ENCODE measurements at places on chromosomes 12 and 14.

DNA sequence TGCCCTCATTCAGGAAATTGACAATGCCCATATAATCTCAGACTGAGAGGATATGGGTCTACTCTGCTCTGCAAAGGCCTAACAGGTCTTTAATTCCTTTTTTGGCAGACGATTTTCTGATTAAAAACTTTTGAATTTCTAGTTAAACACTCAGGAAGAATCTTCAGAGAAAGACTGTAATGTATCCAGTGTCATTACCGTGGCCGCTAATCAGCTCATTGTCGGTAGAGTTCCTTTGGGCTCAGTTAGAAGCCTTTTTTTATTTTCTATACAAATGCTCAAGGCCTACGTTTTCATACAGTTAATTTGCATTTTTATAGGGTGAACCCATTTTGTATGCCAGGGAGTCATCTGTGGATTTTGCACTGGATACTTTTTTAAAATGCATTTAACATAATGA lies 549.9 kb downstream of the RPS29 start:
- DNase-seq: no peak

GRCh38 chr12:68482660-68483059 lies 128.0 kb upstream of the RAP1B start:
- DNase-seq: no peak

DNA sequence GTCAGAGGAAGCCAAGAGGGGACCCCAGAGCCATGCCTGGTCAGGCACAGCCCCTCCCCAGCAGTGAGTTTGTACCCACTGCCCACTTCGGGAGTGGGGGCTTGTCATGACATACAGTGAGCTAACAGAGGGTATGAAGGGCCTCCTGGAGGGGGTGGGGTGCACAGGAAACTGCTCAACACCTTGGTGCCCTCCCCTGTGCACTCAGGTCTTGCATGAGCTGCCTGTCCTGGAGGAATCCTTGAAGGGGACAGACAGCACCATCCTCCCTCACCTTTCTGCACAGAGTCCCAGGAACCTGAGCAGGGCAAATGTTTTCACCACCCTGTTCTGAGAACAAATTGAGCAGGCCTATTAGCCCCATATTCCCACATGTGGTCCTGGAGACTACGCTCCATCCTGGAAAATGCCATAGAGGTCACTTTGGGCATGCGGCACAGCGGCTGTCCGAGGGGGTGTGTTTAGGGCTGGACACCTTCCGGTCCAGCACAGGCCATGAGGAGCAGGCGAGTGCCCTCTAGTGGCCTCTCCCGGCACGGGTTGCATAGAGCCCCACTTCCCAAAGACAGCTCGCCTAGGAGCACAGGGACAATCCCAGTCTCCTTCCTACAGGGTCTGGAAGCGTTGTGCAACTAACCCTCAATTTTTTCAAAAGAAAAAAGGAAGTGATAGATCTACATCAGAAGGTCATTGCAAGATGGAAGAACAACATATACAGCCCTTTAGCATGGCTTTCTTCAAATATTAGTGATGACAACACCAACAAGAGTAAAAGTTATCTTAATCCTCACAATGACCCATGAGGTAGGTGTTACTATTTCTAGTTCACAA lies 31.9 kb upstream of the ZFP36L1 start:
- no peak for DNase-seq

DNA sequence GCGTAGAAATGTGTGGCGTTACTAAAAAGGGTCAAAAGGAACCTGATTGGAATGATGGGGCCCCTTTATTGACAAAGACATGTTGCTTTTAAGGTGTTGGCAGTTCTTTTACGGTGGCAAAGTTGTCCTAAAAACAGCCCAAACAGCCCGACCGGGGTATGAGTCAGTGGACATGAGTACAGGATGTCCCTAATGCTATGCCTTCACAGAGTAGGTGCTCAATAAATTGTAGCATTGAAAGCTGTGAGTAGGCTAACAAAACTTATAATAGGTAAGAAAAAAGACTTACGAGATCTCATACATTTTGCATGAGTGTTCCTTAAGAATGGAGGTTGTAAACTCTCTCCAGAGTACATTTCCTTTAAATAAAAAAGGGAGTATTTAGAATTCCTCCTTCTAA lies 2.6 kb downstream of the ELK3 start:
- DNase-seq: no peak

DNA sequence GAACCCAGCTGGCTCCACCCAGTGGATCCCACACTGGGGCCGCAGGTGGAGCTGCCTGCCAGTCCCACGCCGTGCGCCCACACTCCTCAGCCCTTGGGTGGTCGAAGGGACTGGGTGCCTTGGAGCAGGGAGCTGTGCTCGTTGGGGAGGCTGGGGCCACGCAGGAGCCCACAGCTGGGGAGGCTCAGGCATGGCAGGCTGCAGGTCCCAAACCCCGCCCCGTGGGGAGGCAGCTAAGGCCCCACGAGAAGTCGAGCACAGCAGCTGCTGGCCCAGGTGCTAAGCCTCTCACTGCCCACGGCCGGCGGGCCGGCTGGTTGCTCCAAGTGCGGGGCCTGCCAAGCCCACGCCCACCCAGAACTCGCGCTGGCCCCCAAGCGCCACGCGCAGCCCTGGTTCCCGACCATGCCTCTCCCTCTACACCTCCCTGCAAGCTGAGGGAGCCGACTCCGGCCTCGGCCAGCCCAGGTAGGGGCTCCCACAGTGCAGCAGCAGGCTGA lies 56.2 kb downstream of the ANO2 start:
- no peak for DNase-seq

- no peak for DNase-seq
Observed at GRCh38 chr12:1843641-1844005, 23.3 kb downstream of the LRTM2 start.

DNA sequence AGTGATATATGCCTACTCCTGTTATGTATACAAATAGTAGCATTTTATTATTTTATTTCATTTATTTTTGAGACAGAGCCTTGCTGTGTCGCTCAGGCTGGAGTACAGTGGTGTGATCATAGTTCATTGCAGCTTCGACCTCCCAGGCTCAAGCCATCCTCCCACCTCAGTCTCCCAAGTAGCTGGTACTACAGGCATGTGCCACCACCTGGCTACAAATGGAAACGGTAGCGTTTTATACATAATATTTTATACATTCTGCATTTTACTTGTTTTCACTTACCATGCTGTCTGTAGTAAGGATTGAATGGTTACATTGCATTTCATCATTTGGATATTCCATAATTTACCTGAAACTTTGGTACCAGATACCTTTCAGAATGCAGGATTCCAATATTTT lies 14.1 kb downstream of the C1R start:
- no peak for DNase-seq

DNA sequence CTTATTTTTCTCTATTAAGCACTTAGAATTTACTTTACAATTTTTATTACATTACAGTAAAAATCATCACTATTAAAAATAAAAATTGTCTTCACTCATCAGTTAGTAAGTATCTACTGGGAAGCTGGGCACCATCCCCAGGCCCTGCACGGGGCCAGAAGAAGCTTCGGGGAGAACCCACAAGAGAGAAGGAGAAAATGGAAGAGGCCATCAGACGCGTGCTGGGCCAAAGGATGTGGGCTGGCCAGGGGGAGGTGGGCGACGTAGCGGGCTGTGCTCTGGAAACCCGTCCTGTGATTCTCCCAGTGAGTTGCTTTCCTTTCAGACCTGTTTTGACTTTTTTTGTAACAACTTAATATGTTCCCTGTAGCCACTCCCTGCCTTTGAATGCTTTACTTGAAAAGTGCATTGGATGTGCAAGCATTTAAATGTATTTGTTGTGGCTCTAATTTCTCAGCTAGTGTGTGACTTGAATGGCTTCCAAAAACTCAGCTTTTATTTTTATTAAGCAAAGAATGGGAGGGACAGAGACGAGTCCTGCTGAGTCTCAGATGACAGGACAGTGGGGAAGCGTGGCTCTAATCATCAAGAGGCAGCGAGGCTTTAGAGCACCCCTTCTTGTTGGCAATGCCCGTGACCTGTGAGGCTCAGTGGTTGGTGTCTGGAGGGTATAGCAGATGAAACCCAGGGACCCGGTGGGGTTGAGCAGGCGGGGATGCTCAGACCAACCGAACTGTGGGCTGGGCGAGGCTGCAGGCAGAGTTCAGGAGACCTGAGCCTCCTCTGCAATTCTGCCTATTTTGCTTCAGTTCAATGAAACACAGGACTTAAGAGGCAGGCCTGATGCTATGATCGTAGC lies 38.8 kb downstream of the SYNE3 start:
- DNase-seq: no peak

DNA sequence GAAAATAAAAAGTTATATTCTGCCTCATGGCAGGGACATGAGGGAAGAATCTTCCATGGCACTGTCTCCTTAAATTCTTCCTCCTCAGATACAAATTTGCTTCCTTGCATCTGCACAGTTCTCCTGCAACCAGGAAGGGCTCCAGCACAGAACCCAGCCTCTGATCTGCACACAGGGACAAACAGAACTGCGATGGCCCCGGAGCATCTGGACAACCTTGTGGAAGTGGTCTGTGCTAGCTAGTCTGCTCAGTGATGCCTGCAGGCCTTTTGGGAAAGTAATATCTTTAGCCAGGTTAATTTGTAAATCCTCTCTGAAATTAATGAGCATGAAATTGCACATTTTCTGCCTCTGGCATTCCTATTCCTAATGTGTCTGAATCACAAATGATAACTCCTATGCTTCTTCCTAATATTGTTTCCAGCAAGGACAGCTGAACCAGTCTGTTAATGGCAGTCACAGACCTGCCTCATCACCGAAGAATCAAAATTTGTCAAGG lies 74.8 kb downstream of the GRIP1 start:
- DNase-seq: no peak
